ENCODE measurements at places on chromosomes 6 and 20.

DNA sequence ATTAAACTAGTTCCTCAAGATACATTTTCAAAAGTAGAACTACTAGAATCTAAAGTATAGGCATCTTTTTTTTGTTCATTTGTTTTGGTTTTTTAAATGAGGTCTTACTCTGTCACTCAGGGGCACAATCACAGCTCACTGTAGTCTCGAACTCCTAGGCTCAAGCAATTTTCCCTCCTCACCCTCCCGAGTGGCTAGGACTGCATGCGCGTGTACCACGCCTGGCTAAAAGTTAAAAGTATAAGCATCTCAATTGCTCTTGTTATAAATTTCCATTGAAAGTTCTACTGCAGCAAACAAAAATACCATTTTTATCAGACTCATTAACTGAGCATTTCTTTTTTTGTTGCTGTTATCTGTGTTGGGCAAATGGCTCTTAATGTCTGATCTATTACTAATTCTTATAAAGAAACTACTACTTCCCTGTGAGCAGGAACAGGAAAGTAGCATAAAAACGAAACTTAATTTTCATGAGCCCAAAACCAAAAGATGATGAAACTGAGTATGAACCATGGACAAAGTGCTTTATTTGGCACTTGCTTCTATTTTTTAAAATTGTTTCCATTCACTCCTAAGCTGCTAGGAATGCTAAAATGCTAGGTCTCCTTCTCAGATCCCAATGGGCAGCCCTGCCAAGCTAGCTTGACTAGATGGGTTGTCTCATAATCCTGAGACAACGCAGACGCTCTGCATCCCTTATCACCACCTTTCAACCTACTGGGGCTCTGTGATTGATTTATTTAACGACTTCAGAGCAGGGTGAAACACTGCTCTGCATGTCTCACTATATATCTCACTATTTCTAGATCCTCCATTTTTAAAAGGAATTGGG, 36.9 kb downstream of the TRPC4AP start:
- no peak for DNase-seq

GRCh38 chr20:20489648-20490341, 121.9 kb downstream of the INSM1 start:
- DNase-seq, result no peak

DNA sequence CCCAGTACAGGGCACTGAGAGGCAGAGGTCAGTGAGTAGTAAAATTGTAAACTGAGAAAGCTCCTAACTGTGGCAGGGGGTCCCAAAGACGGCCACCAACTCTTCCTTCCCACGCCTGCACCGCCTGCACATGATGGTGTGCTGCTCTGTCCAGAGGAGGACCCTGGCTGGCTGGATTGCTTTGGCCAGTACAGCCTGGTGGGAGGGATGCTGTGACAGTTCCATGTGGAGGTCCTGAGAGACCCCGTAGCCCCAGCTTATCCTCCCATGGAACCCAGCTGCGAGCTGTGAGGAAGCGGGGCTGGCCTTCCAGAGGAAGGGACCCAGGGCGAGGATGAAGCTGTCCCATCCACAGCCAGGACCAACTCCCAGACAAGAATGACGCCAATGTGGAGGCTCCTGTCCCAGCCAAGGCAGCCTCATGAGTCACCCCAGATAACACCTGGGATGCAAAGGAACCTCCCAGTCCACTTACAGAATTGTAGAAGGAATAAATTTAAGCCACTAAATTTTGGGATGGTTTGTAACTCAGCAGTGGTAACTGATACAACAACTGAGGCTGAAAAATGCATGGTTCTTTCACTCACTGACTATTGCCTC, 2.0 kb upstream of the ACSS1 start:
- DNase-seq, result no peak

GRCh38 chr6:10363911-10364310, 51.0 kb downstream of the TFAP2A start:
- no peak for DNase-seq

DNA sequence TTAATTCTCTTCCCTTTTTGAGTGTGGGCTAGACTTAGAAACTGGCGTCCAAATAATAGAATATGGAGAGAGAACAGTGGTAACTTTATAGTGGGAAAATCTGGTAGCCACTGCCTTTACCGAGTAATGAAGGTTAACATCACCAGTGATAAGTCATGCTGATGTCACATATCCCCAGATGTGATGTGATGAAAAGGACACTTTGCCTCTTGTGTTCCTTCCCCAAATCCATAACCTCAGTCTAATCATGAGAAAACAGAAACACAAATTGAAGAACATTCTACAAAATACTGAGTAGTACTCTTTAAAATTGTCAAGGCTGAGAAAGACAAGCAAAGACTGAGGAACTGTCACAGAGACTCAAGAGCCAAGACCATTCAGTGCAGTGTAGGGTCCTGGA, 17.8 kb downstream of the ANKS1A start:
- no peak for DNase-seq

GRCh38 chr6:2503816-2504494, 246.8 kb downstream of the MYLK4 start:
- DNase-seq, result no peak

GRCh38 chr6:7542874-7543624, 1.6 kb downstream of the DSP start:
- DNase-seq, result no peak

- DNase-seq, result no peak
Observed at GRCh38 chr20:32830437-32830836, 10.7 kb downstream of the MAPRE1 start.

DNA sequence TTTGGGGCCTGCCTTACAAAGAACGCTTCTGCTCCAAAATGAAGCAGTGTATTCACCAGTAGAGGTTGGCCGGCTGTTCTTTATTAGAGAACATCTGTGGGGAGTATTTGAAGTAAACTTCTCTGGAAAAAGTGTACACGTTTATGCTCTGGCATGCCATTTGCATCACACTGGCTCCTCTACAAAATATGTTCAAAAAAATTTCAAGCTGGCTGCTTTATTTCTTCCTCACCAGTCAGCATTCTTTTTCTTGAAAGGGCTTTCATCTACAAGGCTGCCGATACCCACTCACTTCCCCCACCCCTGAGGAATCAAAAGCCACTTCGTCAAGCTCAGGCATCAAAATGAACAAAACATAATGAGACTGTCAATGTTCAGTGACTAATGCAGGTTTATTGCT, 294.1 kb downstream of the TFAP2B start:
- DNase-seq, result no peak

DNA sequence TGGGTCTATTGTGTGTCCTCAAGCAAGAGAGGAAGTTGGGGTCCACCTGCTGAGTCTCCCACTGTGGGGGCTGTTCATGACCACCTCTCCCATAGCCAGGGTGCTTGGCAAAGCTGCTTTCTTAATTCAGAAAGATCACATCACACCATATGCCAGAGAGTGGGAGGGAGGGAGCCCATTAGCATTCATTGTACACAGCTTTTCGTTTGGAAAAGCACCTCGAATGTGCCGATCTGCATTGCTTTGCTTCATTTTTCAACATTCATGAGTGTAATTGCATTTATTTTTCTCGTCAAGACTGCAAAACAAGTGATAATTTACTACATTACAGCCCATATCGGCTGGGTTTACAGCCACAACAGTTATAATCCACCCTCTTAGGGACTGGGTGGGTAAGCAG, 327.3 kb downstream of the PTPRT start:
- DNase-seq, result no peak

DNA sequence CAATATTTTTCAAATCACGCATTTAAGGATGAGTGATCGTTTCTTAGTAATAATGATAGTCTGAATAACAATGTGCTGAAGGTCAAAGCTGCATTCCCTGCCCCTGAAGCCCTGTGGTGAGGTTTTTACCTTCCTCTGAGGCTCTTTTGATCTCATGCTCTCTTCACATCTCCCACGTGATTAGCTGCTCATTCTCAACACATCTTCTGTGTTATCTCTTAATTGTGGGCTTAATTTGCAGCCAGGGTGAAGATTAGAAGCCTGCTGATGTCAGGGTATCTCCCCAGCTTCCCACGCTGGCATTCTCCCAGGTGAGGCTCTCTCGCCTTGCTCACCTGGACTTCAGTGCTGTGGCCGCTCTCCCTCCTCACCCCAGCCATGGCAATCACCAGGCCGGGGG, 109.7 kb upstream of the FOXQ1 start:
- no peak for DNase-seq

DNA sequence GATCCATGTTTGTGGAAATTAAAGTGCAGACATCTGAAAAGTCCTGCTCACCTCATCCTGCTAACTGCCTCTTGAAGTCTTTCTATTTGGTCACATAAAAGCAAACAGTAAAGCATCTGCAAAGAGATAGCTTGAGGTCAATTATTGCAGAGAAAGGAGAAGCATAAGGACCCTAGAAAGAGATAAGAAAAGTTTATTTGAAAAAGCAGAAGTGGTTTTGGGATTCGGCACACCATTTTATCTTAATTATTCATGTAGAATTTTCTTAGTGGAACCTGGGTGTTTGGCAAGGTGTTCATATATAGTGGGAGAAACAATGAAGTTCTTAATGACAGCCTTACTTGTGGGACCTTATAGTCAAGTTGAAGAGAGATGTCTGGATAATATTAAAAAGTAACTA, 280.8 kb downstream of the CENPW start:
- no peak for DNase-seq

DNA sequence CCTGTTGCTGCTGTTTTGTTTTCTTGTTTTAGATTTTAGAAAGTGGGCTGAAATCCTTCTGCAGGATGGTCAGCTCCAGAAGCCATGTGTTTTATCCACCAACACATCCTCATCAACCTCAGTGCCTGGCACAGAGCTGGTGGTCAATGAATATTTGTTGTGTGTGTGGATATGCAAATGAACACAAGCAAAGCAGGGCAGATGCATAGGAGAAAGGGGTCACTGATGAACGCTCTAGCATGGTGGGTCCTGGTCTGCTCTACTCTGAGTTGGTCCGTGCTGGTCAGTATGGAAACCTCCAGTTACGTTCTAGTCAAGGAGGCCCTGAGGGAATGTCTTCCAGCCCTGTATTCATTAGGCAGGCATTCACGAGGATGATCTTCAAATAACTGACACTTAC, 682.5 kb downstream of the QKI start:
- no peak for DNase-seq

GRCh38 chr6:2695454-2696095, 55.1 kb downstream of the MYLK4 start:
- no peak for DNase-seq

- DNase-seq, result no peak
Observed at GRCh38 chr6:7424967-7425807, 35.6 kb downstream of the RIOK1 start.

DNA sequence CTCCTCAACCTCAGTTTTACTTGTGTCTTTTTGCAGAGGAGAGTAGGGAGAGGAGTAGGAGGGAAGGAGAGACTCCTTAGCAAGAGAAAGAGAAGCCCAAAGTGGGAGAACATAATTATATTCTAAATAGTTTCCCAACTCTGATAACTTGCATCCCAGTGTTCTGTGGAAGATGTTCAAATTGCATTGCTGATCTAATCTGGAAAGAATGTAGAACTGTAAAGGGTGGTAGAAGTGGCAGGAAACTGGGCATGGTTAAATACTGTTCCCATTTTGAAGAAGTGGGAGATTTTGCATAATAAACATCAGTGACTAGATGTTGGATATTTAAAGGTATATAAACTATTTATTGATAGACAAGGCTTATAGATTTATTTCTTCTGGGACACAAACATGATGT, 42.6 kb upstream of the HMGN3 start:
- DNase-seq, result no peak

DNA sequence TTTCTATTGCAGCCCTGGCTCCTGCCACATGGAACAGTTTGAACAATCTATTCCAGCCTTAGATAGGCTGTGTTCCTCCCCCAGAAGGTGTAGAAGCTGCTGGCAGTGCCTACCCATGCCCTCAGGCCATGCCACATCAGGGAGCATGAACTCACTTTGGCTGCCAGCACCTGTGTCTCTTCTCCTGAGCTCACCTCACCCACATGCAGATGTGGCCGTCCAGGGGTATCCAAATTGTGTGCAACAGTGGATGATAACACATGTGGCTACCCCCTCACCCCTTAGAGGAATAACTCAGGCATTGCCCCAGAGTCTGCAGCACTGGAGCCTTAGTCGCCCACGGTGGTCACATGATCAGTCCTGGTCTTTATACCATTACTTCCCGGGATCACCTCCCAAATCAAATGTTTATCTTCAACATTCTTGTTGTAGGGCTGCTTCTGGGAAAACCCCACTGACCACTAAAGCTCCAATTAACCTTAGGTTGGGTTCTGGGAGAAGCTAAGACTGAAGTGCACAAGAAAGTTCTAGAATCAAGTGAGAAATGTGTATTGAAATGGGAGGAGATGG, 110.4 kb downstream of the BANF2 start:
- DNase-seq, result no peak

DNA sequence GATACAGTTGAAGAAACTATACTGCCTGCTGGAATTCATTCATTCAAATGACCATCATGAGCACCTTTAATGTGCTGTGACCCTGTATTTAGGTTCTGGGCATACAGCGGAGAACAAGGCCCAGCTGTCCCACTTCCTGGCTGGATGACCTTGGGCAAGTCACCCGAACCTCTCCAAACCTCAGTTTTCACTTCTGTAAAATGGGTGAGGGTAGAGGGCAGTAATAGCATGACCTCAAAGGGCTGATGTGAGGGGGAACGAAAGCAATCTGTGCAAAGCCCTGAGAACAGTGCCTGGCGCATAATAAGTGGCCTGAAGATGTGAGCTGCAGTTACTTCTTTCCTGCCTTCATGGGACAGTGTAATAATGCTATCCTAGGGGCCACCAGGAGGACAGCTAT, 20.5 kb upstream of the AAR2 start:
- DNase-seq, result no peak

GRCh38 chr6:142885182-142885867, 59.7 kb downstream of the HIVEP2 start:
- DNase-seq, result no peak

- no peak for DNase-seq
Observed at GRCh38 chr6:2055911-2056310, 189.5 kb downstream of the GMDS start.

DNA sequence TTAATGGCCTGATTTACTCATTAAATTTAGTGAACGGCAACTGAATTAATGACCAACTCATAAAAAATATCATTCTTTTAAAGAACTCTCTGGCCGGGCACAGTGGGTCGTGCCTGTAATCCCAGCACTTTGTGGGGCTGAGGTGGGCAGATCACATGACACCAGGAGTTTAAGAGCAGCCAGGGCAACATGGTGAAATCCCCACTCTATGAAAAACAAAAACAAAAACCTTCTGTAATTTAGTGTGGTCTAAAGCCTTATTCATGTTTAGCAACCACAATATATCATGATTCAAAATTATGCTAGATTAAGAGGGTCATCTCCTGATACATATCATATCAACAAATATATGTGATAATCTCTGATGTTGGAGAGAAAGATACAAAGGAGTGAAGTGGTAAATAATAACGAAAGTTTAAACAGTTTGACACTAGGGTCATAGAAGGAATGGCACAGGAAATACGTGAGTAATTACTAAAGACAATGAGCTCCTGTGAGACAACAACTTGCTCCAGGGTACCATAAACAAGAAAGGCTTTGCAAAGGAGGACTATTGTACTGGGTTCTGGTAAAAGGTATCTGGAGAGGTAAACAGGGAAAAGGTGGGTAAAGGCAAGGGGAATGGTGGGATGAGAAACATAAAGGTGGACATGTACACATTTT, 5.7 kb downstream of the ELOVL4 start:
- DNase-seq, result no peak

GRCh38 chr20:21808863-21809664, 103.6 kb downstream of the PAX1 start:
- no peak for DNase-seq
